ENCODE measurements at places on chromosomes 11 and 22.
A peak's percentile ranks its signal among the peaks of the same experiment; 100 is the strongest.

GRCh38 chr22:19120829-19121630 lies 1.2 kb downstream of the DGCR2 start:
- DNase-seq = no peak

DNA sequence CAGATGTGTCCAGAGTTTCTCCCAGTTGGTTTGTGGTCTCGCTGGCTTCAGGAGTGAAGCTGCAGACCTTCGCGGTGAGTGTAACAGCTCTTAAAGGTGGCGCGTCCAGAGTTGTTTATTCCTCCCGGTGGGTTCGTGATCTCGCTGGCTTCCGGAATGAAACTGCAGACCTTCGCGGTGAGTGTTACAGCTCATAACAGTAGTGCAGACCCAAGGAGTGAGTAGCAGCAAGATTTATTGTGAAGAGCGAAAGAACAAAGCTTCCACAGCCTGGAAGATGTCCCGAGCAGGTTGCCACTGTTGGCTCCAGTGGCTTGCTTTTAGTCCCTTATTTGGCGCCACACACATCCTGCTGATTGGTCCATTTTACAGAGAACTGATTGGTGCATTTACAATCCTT lies 1.8 kb upstream of the PGA3 start:
- DNase-seq = peak; percentile 85

DNA sequence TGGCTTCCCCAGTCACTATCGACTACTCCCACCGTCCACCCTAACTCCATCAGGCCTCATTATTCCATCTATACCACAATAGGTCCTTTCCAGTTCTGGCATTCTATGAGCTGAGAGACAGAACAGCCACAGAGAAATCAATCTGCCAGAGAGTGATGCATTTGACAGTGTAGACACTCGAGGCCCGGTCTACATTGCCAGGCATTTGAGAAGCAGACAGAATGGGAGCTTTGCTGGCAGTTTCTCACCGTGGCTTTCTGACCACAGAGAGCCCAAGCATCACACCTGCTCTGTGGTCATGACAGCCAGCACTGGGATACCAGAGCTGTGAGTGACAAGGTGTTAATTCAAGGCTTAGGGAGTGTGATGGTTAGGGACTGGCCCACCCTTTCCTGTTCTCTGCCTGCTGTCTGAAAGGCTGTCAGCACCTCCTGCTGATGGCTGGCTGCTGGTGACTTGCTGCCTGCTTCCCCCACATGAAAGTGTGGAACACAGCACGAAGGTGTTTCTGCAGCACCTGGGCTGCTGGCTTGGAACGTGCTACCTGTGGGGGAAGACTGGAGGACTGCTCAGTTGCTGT lies 137.8 kb downstream of the KIRREL3 start:
- no peak for DNase-seq

DNA sequence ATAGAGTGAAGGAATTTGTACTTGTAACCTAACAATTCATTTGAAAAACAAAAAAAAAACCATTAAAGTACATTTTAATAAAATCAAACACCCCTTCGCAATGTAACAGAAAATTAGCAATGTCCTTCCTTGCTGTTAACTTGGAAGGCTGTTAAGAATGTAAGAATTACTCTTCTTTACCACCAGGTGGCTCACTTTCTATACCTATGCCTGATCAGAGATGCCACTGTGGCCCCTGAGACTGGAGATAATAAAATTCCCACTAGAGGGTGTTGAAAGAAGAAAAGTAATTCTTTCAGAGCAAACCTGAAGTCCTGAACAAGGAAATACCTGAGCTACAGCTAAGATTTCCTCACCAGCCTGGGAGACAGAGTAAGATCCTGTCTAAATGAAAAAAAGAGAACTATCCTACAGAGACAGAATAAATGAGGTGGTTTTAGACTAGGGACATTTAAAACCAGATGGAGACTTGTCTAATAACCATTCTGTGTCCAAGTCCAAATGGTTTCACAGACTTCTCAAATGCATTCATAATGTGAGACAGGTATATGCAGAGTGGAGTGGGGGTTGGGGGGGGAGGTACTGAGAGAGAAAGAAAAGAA lies 1089.3 kb downstream of the FAM181B start:
- peak; percentile 70 for DNase-seq

DNA sequence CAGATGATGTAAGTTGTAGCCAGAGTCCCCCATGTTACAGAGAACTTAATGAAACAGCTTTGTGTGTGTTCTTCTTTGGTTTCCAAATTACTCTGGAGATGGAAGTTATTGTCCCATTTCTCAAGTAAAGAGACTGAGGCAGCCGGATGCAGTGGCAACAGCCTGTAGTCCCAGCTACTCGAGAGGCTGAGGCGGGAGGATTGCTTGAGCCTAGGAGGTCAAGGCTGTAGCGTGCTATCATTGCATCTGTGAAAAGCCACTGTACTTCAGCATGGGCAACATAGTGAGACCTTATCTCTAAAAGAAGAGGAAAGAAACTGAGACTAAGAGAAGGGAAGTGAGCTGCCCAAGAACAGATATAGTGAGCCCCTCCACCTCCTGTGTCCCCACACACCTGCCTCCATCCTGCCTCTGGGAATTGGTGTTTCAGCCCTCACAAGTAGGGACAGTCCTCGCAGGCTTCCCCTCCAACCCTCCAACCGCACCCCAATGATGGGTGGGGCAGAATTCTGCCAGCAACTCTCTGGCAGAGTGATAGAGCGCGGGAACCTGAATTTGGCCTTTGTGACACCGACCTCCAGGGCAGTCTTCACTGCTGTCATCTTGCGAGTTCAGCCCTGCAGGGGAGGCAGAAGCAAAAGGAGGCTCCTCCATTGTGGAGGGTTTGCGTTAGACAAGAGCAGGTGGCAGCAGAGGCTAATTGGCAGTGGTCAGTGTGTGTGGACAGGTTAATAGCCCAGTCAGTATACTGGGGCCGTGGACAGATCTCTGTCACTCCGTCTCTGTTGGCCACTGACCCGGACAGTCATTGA lies 1.6 kb downstream of the PDXP start:
- DNase-seq = peak; percentile 24

DNA sequence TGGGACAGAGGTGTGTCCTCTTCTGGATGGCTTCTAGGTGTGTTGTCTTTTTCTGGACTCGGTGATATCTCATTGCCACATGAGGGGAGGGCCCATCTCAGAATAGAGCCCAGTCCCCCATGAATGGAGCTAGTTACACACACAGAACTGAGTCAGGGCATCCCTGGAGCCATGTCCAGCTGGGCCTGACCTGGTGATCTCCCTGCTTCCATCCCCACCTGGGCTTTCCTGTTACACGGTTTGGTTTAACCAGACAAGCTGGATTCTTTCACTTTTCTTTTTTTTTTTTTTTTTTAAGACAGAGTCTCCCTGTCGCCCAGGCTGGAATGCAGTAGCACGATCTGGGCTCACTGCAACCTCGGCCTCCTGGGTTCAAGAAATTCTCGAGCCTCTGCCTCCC lies 6.1 kb upstream of the A4GALT start:
- no peak for DNase-seq

DNA sequence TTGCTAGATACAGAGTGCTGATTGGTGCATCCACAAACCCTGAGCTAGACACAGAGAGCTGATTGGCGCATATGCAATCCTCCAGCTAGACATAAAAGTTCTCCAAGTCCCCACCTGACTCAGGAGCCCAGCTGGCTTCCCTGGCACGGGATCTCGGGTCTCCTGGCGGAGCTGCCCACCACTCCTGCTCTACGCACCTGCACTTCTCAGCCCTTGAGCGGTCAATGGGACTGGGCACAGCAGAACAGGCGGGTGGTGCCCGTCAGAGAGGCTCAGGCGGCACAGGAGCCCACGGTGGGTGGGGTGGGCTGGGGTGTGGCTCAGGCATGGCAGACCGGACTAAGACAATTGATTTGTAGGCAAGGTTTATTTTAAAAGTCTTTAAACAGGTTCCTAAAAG lies 1365.5 kb downstream of the FAM181B start:
- DNase-seq = no peak

- DNase-seq = no peak
Measured at GRCh38 chr22:22771696-22772377, 115.8 kb upstream of the IGLL5 start.

DNA sequence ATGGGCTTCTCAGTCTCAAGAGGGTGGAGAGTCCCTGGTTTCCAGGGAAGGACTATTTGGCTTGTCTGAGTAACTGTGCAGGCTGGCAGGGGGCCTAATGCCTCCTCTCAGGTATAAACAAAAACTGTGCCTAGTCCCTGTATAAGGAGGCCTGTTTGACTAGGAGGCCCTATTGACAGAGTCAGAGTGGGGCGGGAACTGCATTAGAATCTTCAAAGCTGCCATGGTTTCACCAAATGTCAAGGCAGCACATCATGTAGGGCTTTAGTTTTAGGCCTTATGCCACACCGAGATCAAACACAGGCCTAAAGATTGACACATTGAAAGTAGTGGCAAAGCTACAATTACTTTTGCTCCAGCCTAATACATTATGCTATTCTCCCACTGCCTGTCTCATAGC lies 611.5 kb upstream of the B3GAT1 start:
- DNase-seq = no peak

- peak; percentile 58 for DNase-seq
Measured at GRCh38 chr22:38316364-38317121, 690 bp downstream of the CSNK1E start.

GRCh38 chr11:64536396-64536941 lies 54.6 kb upstream of the SLC22A12 start:
- no peak for DNase-seq

DNA sequence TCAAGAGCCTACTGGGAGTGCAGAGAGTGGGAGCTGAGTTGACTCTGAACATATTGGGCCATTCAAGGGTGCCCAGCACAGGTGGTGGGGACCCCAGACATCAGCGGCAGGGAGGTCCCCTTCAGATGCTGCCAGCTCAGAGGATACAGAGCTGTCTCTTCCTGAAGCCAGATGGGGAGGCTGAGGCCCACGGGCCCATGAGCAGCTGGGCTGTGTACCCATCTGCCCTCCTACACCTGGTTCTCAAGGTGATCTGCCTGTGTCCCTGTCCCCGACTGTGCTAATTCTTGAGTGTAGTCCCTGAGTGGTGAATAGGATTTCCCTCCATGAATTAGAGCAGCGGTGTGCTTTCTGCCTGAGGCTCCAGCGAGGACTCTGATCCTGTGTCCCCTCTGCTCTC lies 76.3 kb downstream of the MICAL2 start:
- DNase-seq = no peak

GRCh38 chr22:37454857-37455686 lies 27.8 kb upstream of the ELFN2 start:
- DNase-seq = peak; percentile 39

DNA sequence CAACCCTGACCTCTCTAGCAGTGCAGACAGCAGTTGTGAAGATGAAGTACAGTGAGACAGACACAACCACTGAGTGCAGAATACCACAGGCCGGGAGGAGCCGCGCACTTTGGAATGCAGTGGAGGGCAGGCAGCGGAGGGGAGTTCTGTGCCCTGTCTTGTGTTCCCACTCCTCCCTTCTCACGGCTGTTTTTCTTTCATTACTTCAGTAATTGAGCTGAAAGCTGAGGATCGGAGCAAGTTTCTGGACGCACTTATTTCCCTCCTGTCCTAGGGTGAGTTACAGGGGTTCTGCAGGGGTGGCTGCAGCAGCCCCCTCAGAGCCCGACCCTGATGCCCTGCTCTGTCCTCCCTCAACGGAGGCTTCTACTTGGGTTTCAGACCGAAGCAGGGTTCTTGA lies 5.6 kb downstream of the CLDN5 start:
- no peak for DNase-seq

DNA sequence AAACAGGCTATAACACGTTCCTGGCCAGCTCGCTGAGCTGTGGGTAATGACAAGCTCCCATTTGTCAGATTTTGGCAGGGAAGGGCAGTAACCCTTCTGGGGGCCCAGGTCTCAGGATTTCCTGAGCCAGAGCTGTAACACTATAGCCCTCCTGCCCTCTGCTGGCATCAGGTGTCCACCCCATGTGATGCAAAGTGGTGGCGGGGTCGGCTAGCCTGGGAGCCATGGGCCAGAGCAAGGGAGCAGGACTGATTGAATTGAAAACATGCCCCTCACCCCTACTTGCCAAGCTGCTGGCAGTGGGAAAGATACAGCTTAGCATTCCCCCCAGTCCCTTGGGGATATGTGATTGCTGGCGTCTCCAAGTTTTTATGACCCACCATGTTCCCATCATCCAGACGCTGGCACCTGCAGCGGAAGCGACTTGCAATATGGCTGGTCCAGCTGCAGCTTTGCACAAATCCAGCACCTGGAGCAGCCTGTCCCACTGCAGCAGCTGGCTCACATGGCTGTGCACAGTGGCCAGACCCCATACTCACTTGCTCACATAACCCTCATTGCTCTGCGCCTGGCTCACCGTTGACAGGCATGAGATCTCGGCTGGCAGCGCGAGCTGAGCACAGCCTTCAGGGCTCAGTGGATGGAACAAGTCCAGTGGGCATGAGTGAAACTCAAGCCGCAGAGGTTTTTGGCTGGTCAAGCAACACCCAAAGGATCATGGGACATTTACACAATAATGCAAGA lies 1147.8 kb downstream of the JRKL start:
- DNase-seq = no peak

- no peak for DNase-seq
Measured at GRCh38 chr22:37633089-37633624, 6.3 kb upstream of the SH3BP1 start.

DNA sequence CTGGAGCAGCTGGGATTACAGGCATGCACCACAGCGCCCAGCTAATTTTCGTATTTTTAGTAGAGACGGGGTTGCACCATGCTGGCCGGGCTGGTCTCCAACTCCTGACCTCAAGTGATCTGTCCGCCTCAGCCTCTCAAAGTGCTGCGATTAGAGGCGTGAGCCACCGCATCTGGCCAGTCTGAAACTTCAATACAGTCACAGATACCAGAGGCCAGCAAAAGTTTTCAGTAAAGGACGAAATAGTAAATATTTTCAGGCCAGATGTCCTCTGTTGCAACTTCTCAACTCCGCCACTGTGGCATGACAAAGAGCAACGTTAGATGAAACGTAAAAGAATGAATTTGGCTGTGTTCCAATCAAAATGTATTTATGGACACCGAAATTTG lies 403.6 kb downstream of the MN1 start:
- no peak for DNase-seq

- no peak for DNase-seq
Measured at GRCh38 chr22:50488886-50489285, 2.2 kb downstream of the MIOX start.

DNA sequence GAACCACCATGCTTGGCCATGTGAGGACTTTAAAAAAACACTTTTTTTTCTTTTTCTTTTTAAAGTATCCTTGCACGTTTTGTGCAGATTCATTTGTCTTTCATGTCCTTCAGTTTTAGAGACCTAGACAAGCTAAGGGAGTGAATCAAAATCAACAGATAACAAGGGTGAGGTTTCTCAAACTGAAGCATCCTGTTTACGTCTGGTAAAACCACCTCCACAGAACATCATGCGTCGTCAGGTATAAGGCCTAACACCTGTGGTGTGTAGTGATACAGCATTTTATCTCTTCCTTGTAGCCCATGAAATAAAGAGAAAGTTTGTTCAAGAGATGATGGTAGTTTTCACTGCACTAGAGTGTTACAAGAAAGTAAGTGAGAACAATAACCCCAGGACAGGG lies 26.3 kb upstream of the CSF2RB start:
- no peak for DNase-seq

GRCh38 chr22:35598396-35598710 lies 18.8 kb downstream of the MB start:
- DNase-seq = no peak

GRCh38 chr11:10991393-10991792 lies 133.5 kb upstream of the ZBED5 start:
- DNase-seq = no peak
